Left hindlimb (tissue), 1 donor: ENCODE measurements at places on chromosomes 7 and 10.

GRCh38 chr10:16987206-16987621 is 142.4 kb downstream of the CUBN start:
- DNase-seq = no peak

- DNase-seq = peak; percentile 64
Observed at GRCh38 chr7:87876869-87877234, 559 bp downstream of the DBF4 start.

DNA sequence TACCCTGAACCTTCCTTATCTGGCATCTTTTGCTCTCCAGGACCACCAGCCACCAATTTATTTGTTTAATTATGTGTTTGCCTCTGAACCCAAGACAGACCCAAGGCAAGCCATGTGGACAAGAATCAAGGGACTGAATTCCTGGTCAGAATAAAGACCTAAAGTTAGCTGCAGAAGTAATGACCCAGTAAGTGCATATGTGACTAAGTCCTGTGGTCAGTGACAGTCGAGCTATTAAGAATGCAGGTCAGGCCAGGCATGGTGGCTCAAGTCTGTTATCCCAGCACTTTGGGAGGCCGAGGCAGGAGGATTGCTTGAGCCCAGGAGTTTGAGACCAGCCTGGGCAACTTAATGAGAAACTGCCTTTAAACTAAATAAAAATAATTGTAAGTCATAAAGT is 139.4 kb downstream of the CCDC71L start:
- DNase-seq = no peak

- DNase-seq = no peak
Observed at GRCh38 chr7:4242706-4243105, 439.4 kb upstream of the FOXK1 start.

DNA sequence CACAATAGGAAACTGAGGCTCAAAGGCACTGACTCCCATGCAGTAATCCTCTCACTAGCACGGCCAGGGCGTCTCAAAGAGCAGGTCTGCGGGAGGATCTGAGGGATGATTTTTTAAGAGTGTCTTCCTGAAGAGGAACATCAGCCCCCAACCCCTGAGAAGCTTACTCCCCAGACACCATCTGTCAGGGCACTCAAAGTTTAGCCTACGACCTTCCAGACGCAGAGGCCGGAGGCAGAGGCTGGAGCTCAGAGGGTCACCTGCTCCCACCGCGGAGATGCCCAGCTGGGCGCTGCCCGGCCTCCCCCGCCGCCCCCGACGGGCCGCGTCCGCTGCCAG is 1.7 kb downstream of the ZNF777 start:
- no peak for DNase-seq

- peak; percentile 56 for DNase-seq
Observed at GRCh38 chr10:22345301-22346095, at the start of gene SPAG6. Gene SPAG6 (plus strand): TSS chr10:22345496. CDS start chr10:22345612, 116 bp downstream.

DNA sequence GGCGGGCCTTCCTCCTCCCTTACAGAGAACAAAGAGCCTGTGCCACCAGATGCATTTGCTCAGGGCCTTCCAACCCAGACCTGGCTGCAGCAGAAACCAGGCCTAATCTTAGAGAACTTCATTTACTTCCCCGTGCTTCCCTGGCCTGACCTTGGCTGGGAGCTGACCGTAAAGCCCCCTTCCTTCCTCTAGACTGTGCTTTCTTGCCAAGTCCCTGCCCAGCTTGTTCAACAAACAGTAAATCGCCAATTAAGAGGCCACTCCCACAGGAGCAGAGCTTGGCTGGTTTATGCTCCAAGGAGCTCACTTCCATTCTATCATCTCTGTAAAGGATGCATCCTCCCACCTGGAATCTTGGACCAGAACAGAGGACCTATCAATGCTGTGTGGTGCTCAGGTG is 110.9 kb downstream of the COL13A1 start:
- no peak for DNase-seq

- DNase-seq = no peak
Observed at GRCh38 chr7:88169717-88170320, 50.0 kb downstream of the SRI start.

GRCh38 chr7:26375726-26376174 is 84.1 kb downstream of the SNX10 start:
- DNase-seq = no peak

- DNase-seq = no peak
Observed at GRCh38 chr10:133096616-133097269, 9.0 kb downstream of the ADGRA1 start.

DNA sequence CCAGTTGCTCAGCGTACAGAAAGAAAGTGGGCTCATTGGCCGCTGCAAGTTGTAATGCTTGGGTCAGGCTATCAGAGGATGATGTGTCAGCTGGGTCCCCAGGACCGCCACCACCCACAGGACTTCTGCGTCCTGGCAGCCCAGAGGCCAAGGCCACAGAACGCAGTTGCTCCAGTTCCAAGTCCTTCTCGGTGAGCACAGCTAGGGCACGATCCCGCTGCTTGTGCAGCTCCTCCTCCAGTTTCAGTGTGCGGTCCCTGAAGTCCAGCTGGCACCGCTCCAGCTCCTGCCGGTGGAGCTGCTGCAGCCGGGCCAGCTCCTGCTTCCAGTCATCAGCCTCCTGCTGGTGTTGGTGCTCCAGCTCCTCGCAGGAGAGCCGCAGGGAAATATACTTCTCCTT is 3.0 kb downstream of the GCC1 start:
- DNase-seq = no peak

DNA sequence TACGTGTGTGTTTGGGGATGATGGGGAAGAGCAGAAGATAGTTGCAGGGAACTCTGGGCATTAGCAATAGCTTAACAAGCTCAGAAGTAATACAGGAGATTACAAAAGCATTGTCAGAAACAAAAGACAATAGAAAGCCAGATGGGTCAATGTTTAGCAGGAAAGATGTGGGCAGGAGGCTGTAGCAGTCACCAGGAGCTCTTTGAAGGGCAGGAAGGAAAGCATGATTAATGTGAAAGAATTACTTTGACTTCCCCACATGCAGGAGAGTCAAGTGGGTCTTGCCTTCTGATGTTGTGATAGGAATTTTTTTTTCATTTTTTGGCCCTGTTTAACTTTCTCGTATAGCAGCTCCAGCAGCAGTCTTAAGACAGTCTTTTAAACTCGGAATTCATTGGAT is 6.0 kb upstream of the SMNDC1 start:
- no peak for DNase-seq

- no peak for DNase-seq
Observed at GRCh38 chr10:124657806-124658205, 86.4 kb downstream of the FAM53B start.

DNA sequence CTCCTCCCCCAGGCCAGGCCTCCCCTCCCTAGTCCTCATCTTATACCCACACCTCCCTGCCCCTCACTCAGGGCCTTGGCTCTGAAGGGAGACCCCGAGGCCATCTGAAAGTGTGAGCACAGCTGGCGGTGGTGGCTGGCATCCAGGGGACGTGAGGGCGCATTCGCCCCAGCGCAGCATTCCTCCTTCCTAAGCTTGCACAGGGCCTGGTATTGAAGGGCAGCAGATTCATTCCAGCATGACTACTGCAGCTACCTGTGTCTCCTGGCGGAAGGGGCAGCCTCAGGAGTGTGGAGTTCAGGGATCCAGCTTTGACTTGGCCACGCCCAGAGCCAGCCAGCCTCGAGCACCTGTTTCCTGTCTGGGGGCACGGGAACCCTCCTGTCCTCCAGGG is 72.6 kb downstream of the PARP12 start:
- DNase-seq = no peak

DNA sequence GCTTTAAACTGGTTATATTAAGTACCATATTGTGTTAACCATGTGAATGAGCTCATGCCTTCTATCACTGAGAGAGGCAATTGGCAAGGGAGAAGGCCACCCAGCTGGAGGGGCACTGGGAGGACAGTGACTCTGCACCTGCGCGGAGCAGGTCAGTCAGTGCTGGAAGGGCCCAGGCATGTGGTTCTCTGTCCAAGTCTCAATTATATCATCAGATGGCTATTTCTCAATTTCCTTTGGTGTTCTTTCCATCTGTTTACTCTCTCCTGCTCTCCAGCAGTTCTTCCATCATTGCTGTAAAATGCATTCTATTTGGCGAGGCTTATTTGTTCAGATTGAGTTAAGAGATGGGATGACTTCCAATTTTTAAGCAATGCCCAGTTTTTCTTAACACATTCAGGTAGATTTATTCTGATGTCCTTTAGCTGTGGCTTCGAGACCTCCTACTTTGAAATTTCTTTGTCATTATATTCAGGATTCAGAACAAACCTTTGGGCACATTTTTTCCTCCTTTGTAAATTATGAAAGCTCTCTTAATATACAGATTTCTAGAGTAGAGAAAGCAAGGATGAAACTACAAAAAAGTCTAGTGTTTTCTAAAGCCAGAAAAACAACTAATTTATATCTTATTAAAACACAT is 159.3 kb downstream of the BMPER start:
- peak; percentile 51 for DNase-seq

GRCh38 chr7:65503434-65504152 is 129.9 kb downstream of the ZNF92 start:
- no peak for DNase-seq

DNA sequence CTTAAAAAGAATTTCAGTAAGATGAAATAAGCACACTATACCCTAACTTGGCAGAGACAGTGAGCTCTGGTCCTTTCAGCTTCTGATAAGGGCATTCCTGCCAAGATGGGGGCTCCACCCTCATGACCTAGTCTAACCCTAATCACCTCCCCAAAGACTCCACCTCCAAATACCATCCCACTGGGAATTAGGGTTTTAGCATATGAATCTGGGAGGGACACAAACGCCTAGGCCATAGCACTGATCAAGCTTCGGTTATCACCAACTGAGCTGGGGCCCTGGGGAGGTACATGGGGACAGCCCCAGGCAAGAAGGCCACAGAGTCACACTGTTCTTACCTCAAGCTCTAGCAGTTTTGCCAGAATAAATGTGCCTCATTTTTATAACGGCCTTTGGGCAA is 31.4 kb downstream of the PALS2 start:
- DNase-seq = no peak

DNA sequence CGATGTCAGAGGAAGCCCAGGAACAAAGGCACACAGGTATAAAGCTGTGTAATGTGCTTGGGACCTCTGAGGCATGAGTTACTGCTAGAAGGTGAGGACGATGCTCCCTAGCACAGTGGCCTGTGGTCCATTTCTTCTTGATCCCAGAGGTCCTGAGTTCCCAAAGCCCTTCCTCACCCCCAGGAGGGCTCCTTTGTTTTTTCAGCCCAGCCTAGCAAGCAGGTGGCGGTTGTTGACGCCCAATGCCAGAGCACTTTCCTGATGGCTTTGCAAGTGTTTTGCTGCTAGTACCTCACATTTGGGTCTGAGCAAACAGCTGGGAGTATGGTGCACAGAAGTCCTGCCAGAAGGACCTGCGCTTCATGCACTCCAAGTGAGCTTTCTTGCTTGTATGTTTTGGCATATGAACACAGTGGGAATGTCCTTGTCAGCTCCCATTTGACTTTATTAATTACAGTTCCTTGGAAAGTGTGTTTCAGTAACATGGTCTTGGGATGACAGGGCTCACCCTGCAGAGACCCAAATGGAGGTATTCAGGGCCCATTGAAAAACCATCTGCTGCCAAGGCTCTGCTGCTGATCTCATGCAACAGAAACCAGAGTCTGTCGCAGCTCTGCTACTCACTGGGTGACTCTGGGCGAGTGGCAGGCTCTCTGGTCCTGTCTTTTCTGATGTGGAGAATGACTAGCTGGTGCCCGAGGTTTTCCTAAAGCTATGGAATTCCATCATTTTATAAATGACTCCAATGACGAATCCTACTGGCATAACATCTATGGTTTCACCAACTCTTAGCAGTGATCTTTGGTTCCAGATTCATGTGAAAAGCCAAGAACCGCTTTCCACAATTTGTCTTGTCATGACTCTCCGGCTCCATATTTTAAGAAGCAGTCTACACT is 134.9 kb downstream of the ARID5B start:
- no peak for DNase-seq

- no peak for DNase-seq
Observed at GRCh38 chr10:61821153-61821552, 80.3 kb upstream of the ARID5B start.

DNA sequence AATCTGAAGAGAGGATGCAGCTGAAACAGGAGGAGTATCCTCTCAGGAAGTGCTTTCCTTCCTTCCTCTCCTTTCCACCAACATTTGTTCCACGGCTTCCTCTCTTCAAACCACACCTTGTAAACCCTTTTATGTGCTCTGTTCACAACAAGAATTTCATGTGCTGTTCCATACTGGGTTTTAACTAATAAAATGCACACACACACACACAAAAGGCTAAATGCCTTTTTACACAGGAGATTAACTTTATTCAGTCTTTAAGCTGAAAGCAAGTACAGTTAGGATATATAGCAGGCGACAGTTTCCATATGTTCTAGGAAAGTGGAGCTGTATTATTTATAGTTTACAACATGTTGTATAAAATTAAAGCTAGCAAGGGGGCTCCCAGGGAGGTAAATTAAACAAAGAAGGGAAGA is 106.7 kb downstream of the REEP3 start:
- DNase-seq = no peak

DNA sequence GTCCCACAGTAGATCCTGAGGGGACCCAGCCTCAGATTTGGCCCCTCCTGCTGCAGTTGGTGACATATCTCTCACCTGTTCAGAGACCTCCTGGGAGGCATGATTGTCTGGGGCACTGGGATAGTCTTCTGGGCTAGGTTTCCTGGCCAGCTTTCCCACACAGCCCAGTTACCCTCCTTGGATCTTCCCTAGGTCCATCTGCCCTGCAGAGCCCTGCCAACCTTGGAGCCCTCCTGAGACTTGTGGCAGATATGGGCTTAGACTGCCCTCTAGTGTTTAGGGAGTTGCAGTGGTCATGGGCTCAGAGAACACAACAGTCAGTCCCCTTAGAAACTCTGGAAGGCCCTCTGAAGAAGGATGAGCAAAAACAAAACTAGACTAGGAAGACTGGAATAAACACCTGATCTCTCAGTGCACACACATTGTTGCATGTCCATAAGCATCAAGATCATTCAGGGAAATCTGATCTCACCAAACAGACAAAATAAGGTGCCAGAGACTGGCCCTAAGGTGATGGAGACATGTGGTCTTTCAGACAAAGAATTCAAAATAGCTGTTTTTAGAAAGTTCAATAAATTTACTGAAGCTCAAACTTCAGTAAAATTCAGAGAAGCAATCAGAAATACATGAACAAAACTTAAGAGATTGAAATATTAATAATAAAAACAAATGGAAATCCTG is 324.6 kb downstream of the ATRNL1 start:
- no peak for DNase-seq

DNA sequence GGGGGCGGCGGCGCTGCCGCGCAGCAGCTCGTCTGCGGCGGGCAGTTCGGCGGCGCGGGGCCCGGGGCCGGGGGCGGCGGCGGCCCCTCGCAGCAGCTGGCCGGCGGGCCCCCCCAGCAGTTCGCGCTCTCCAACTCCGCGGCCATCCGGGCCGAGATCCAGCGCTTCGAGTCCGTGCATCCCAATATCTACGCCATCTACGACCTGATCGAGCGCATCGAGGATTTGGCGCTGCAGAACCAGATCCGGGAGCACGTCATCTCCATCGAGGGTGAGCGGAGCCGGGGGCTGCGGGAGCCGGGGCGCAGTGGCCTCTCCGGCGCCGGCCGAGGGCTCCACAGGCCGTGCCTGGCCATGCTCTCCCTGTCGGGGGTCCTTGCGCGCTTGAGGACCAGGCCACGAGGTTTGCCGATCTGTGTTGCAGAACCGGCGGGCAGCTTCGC is 548 bp downstream of the AGAP3 start:
- no peak for DNase-seq

- DNase-seq = peak; percentile 83
Observed at GRCh38 chr7:101628522-101628921, 574 bp downstream of the MYL10 start.
